ENCODE measurements at places on chromosomes 7 and 10.
A peak's percentile ranks its signal among the peaks of the same experiment; 100 is the strongest.

- no peak for DNase-seq
Measured at GRCh38 chr10:84329986-84330651, 1.7 kb downstream of the CCSER2 start.

- no peak for DNase-seq
Measured at GRCh38 chr7:135188298-135188984, 17.9 kb upstream of the CYREN start.

GRCh38 chr10:87661861-87662785 is 2.4 kb downstream of the PAPSS2 start:
- DNase-seq = no peak

- no peak for DNase-seq
Measured at GRCh38 chr7:22397981-22398380, 41.0 kb upstream of the RAPGEF5 start.

GRCh38 chr7:80686576-80686975 is 48.1 kb downstream of the CD36 start:
- no peak for DNase-seq

- DNase-seq = no peak
Measured at GRCh38 chr10:94710578-94710977, 27.0 kb downstream of the CYP2C18 start.

DNA sequence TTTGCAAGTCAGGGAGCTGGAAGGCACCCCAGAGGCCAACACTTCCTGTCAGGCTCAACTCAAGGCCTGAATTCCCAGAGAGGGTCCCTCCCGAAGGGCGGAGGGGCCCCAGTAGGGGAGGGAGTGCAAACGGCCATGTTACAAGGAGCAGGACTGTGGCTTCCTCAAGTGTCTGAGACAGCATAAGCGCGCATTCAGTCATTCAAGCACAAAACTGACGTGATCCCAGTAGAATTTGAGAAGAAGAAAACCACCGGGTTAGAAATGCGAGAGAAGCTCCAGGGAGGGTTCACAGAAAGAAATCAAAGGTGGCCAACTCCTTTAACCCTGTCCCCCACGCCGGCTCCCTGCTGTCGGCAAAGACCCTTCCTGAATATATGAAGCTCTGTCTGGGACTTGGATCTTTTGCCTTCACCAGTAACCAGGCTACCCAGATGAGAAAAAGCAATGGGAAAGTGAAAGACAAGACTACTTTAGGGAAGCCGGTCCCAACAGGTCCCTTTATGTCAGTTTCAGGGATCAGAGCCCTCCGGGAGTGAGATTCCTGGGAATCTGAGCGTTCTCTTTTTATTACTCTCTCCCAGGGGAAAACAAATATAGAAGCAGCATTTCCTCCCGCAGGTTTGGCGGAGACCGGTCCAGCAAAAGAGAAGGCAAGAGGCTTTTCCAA is 1.3 kb downstream of the AFAP1L2 start:
- DNase-seq = no peak

DNA sequence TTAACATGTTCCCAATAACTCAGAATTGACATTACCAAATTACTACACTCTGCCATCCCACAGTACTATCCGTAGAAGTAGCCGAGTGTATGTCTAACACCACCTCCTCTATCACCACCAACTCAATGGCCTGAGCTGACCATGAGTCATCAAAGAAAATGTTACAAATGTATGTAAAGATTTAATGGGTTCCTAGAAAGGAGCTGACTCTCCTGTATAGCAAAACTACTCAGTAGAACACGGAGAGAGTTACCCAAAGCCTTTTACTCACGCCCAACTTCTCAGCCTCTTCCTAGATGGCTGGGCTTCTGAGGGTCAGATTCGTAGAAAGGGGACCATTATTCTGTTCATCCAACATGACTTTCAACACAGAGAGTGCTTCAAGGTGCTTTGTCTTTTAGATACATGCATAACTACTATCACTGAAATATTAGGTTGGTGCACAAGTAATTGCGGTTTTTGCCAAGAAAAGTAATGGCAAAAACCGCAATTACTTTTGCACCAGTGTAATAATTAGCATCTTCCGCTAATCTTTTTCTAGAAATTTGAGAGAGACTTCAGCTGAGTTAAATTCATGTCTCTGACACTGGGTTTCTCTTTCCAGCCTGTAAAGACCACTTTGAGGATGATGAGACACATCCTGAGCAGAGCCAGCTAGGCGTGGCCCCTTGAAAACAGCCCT is 24.0 kb upstream of the NANOS1 start:
- no peak for DNase-seq

DNA sequence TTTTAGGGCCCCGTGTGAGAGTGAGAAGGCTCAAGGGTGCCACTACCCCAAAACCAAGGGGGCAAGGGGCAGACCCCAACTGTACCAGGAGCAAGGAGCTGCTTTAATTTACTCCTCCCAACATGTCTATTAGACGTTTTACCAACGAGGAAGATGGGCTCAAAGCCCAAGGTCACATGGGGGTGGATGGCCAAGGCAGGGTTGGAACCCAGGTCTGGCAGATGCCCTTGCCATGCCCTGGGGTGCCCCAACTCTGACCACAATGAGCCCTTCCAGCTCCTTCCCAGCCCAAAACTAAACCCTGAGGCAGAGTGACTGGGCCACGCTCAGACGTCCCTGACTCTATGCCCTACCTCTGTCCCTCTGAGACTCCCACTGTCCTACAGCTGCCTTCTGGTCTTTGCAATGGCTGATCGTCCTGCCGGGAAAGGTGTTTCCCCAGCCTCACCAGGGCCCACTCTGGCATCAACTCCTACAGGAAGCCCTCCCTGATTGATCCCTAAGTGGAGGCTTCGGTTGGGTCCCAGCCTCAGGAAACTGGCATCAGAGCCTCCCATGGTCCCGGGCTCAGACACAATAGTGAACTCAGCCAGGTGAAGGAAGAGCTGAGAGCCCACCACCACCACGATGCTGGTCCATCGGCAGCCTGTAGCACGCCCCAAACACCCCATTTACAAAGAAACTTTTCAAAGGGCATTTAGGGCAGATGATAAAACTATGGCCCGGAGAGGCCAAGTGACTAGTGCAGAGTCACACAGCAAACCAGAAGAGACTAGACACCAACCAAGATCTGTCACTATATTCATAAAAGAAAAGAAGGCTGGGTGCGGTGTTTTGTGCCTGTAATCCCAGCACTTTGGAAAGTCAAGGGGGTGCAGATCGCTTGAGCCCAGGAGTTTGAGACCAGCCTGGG is 60.2 kb upstream of the MYL10 start:
- no peak for DNase-seq

DNA sequence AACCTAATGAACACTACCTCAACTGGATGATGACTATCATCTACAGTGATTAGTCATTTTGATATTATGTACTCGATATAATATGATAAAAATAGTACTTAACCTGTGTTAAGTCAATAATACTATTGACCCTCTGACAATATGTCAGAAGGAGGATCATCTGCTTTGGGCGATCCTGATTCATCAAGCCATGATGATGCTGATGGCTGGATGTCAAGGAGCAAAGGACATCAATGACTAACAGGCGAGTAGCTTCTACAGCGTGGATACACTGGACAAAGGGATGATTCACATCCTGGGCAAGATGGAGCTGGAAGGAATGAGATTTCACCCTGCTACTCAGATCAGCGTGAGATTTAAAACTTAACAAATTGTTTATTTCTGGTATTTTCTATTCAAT is 94.4 kb upstream of the SKAP2 start:
- DNase-seq = no peak

DNA sequence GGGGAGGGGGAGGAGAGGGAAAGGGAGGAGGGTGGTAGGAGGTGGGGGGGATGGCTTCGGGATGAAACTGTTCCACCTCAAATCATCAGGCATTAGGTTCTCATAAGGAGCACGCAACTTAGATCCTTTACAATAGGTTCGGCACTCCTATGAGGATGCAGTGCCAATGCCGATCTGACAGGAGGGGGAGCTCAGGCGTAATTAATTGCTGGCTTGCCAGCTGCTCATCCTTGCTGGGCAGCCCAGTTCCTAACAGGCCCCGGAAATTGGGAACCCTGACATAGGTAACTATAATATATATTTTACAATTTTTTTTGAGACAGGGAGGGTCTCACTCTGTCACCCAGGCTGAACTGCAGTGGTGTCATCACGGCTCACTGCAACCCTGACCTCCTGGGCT is 118.8 kb upstream of the SFMBT2 start:
- DNase-seq = peak; percentile 46

DNA sequence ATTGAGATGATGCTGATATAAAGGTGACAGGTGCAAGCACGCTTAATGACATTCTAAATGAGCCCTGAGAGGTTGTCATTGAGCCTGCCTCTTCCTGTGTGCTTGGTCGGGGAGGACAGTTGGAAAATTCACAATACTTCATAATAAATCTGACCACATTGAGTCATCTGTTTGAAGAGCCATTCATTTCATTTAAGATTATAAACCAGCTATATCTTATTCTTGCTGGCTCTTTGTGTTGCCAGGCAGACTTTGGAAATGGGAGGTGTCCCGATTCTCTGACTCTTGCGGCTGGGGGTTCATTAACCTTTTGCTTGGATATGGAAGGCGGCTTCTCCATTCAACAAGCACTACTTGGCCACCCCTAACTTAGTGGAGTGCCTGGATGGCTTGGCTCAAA is 198.2 kb downstream of the FANK1 start:
- DNase-seq = no peak

GRCh38 chr10:78850644-78851435 is 217.9 kb upstream of the ZMIZ1 start:
- DNase-seq = no peak

DNA sequence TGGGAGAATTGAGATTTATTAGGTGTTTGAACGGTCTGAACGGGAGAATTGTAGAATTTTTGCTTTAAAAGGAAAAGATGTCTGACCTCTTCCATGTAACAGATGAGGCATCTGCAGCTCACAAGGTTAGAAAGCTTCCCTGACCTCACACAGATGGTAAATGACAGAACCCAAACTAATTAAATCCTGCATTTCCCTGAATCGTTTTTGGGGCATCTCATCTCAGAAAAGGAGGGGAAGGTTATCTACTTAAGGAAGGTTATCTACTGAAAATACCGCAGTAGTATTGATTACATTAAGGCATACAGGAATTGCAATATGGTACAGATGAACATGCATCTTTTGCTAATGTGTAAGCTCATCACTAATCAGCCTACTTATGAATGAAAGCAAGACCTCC is 278.3 kb downstream of the CCDC3 start:
- no peak for DNase-seq

DNA sequence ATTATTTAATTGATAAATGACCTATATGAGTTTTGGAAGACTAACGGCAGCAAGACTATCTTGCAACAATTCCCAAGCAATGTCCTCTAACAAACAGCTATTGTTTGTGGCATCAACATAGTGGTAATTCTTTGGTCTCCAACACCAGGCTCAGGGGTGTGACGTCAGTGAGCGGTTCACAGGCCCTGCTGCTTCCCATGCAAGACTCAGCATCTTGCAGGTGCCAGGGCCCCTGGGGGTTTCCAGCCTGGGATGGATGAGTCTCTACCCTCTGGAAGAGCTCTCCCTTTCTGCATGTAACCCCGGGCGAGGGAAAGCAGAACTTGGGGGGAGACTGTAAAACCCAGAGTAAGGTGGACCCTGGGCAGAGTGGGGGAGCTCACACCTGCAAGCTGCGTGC is 164.7 kb downstream of the ACTR3B start:
- DNase-seq = no peak

- DNase-seq = peak; percentile 43
Measured at GRCh38 chr7:64618785-64619456, 47.0 kb upstream of the ZNF107 start.

DNA sequence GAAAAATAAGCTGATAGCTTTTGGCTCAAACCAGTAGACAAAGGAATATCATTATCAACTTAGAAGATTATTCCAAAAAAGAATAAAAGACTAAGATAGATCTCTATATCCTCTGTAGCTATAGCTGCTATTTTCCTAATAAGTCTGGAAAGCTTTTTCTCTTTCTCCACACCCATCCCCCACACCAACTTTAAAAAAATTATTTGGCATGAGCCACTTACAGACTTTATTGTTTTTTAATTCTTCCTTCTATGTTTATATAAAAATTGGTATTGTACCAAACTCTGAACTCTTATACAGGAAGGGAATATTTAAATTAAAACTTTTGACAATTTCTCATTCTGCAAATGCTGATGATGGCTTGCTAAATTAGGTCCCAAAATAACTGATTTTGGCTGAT is 142.7 kb downstream of the RNF133 start:
- DNase-seq = no peak

DNA sequence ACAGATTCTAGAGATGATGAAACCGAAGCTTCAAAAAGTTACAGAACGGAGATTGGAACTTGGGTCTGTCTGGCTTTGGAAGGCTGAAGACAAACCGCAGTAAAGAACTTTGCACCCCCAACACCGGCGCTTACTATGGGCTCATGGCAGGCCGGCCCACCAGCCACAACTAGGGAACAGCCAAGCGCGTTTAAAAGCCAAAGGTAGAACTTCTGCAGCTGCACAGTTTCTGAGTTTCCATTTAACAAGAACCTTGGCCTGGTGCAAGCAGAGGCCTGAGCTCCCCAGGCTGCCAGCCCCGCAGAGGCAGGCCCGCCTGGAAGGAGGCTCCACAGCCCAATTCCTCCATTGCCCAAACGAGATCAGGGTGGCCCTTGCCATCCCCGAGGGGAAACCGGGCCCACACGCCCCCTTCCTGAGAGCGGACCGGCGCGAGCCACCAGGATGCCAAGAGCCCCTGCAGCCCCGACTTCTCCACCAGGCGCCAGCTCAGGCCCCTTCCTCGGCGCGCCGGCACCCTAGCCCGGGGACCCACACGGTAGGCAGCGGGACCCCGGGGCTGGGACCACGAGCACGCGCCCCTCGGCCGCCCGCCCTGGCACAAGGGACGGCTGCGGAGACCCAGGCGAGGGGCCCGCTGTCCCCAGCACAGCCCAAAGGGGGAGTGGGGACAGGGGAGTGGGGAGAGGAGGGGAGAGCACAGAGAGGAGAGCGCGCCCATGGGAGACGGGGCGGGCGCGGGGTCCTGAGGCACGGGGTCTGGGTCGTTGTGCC is 566 bp downstream of the MAD1L1 start:
- DNase-seq = peak; percentile 79

DNA sequence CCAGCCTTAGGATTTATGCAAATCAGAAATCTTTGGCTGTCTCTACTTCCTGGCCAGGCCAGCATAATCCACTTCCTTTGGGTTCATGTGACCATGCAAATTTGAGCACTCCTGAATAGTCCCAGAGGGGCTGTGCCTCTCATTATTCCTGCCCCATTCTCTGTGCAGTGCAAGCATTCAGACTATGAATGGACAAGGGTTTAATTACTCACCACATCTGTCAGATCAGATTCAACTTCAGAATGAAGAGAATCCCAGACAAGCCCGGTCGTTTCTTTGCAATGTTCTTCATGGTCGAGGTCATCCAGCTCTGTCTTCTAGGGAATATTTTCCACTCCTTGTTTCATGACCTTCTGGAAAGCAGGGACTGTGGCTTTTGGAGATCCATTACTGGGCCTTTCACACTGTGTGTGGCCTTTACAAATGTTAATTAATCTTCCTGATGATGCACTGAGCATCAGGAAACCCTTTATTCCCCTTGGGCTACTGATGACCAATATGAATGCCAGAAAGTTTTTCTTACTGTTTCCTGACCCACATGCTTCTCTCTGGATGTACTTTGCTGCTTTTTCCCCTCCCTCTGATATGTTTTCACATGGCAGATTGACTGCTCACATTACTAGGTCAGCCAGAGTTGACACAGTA is 217.6 kb upstream of the TCF7L2 start:
- DNase-seq = peak; percentile 30
